ENCODE measurements at places on chromosomes 6 and 20.
A peak's percentile ranks its signal among the peaks of the same experiment; 100 is the strongest.

DNA sequence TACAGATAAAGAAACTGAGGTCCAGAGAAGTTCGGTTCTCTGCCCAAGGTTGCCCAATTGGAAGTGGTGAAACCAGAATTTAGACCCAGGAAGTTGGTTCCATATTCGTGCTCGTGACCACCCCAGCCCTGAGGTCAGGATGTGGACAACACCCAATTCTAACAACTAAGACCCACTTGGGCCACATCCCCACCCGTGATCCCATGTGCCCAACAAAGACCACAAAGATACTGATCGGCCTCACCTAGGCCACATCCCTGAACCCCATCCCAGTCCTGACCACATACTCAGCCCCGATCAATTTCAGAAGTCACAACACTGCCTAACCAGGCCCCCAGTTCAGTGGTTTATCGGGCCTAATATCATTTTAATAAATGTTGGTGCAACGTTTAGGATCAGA lies 138.4 kb downstream of the PREX1 start:
- DNase-seq = no peak

DNA sequence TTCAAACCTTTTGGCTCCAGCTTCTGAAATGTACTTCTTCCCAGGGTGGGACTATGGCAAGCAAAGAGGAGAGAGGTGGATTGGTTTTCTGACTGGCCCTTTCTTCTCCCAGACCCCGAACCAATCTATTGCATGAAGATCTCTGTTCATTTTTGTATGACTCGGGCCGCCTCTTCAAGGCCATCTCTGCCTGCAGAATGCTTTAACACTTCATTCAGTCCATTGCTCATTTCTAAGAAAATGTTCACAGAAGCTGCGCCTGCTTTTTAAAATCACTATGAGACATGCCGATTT lies 1.6 kb downstream of the VGLL2 start:
- DNase-seq = no peak

GRCh38 chr6:85460154-85460920 lies 10.5 kb downstream of the NT5E start:
- DNase-seq = no peak

GRCh38 chr6:115487331-115487730 lies 573.4 kb downstream of the FRK start:
- DNase-seq = no peak

- DNase-seq = no peak
Measured at GRCh38 chr6:127976796-127977195, 75.9 kb upstream of the THEMIS start.

GRCh38 chr20:17810847-17811627 lies 111.3 kb downstream of the BANF2 start:
- no peak for DNase-seq

GRCh38 chr20:38040276-38040675 lies 6.7 kb downstream of the RPRD1B start:
- no peak for DNase-seq

DNA sequence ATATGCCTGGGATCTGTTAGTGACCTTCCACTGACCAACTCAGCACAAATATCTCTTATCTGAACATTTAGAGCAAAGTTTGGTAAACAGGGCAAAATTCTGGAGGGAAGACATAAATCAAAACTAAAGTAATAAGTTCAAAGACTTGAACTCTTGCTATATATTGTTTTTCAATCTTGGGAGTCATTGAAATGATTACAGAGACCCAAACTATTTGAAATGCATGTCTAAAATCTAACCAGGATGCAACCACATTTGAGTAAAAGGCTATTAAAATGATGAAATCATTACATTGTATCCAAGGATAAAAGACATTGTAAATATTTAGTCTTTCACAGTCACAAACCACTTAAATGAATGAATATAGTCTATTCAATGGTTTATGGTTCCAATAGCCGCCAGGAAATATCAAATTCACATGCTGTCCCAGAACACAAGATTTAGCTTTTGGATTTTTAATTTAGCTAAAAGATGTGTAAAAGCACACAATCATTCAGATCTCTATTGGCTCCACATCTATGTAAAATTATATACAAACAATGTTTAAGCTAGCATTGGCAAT lies 256.6 kb upstream of the EPHA7 start:
- no peak for DNase-seq

DNA sequence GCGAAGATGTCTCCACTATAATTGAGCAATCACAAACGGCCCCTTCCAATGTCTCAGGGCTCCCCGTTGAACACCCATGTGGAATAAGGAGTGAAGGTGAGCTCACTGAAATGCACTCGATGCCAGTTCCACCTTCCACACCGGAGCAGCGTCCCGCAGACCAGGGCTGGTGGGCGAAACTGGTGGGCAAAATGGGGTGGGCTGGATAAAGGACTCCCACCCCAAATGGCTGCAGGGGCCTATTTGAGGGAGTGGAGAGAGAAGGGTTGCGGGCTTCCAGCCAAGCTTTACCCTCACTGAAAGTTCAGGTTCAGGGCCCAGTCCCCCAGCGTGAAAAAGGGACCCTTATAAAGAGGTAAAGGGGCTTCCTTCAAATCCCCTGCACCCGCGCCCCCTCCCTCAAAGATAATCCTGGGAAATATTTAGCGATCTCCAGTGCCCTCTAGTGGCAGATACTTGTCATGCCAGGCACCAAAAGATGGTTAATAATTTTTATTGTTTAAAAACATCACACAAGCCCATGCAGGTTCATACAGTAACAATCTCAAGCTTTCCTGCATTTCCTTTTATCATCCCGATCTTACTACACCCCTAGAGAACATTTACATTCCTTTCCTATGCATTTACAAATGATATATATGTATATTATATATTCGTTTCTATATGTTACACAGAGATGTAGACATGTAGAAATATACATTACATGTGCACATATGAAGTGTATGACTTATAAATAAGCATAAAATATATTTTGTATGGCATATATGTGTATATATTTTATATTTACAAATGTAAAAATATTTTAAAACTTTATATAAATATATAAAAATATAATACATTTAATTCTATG lies 58.2 kb upstream of the NKX2-2 start:
- no peak for DNase-seq

DNA sequence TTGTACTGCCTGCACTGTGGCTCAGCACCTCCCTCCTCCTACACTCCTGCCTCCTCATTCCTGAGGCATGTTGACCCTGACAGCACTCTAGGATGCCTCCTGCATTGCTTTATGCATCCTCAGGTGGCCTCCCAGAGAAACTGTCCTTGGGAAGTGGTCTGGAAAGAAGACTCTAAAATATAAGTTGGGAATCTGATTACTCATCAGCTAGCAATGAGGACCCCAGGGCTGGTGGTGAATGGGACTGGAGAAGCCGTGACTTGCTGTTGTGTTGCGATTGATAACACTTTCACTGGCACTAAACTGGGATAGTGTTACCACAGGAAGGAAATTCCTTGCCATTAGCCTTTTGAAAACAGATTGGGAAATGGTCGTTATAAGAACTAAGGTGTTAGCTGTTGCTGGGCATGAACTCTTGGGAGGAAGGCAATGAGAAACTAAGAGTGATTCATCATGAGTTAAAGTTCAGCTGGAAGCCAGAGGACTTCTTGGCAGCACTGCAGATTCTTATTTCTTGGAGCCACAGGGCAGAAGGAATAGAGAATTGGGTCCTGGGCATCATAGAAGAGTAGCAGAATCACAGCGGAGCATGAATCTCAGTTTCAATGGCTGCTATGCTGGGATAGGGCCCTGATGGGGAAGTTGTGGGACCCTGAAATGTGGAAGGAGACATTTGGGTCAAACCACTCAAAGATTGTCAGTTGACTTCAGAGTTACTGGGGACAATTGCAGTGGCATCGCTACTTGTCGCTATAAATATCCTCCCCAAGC lies 10.1 kb upstream of the SIRPD start:
- no peak for DNase-seq

DNA sequence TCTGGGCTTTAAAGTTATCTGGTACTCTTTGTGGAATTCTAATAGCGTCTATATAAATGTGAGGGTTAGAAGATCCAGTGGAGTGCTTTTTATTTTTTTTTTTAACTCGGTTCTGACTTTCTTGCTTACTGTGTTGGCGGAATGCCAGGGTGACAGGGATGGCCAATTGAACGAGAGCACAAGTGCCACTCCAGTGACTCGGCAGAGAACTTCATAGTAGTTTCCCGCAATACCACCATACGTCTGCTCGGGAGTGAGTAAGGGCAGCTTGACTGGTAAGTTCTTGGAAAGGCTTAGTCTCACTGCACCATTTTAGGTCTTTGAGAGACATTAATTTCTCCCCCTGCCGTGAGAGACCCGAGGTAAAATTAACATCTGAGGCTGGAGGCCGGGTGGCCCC lies 49.4 kb upstream of the TULP1 start:
- DNase-seq = no peak

GRCh38 chr20:42046371-42047085 lies 428.4 kb upstream of the CHD6 start:
- no peak for DNase-seq

- no peak for DNase-seq
Measured at GRCh38 chr6:1612974-1613306, 3.2 kb downstream of the FOXC1 start.

DNA sequence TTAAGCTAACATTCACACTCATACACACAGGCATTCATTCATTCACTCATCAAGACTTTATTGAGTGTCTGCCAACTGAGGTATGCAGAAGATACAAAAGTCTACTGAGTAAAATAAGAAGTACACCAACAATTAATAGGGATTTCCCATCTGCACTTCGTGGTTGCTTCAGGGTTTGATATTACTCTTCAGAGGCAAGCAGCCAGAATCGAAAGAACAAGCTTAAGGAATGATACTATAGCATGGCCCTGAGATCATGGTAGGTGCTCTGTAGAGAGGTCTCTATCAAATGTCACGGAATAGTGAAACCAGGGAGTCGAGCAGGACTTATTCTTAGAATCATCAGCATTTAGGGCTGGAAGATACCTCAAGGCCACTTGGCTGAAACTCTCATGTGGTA lies 135.4 kb downstream of the NRN1 start:
- DNase-seq = no peak

- peak; percentile 16 for DNase-seq
Measured at GRCh38 chr20:41249411-41250281, 67.9 kb downstream of the ZHX3 start.

DNA sequence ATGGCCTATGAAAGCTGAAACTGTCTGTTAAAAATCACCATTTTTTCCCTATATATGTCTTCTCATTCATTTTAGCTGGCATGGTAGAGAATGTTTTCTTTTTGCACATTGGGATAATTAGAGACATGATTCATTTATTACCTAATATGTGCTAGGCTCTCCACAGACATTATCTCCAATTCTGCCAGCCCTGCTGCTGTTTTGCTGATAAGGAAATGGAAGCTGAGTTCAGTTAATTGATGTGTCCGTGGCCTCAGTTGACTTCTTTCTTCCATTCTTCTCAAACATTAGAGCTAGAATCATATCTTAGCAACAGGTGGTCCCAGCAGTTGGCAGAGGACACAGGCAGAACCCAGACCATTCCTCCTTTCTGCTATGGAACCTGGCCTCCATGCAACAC lies 644.1 kb upstream of the CITED2 start:
- DNase-seq = no peak

DNA sequence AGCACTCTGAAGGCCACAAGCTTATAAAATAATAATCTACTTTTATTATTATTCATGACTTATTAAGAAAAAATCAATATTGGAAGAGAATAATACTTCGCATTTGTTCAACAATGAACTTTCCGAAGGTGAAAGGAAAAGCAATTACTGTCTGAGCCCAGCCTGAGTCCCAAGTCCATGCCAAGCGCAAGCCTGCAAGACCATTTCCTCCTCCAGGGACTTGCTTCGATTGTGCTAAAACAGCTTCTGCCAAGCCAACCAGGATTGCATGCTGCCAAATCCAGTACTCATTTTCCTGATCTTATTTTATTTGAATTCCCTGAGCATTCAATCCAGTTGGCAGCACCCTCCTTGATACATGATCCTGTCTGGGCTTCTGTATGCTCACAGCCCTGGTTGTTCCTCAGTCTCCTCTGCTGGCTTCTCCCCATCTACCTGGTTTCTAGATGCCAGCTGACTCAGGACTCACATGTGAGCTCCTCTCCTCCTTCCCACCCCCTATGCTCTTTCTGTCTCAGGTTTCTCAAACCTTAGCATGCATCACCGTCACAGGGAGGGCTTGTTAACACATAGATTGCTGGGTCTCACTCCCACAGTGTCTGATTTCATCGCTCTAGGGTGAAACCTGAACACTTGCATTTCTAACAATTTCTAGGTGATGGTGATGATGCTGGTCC lies 55.9 kb upstream of the PSMF1 start:
- no peak for DNase-seq

- DNase-seq = no peak
Measured at GRCh38 chr6:31633447-31633846, 12.9 kb downstream of the PRRC2A start.

DNA sequence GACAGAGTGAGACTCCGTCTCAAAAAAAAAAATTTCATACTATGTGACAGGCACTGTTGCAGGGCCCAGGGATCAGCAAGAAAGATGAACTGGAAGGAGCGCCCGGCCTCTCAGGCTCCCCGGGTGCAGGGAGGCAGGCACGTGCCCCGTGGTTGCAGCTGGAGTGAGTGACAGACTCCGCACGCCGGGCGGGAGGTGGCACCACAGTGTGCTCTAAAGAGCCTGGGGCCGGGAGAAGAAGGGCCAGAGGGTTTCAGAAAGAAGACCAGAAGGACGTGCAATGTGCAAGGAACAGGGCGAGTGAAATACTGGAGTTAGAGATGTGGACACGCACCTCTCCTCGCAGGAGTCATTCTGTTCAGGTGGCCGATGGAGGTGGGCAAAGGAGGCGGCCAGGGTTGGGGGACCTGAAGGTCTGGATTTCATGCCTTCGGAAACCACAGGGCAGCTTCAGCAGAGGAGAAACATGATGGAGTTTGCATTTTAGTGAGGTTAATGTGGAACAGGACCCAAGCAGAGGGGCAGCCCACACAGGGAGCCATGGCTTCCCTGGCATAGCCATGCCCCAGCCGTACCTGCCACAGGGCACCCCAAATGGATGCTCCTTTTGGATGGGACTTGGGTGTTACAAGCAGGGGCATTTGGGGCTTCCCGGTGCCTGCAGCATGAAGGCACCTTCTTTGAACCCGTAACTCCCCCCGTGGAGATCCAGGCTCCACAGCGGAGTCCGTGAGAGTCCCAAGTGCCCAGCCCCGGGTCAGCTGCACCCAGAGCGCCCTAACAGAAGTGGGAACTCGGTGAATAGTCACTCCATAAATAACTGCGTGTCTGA lies 226.2 kb downstream of the ERMARD start:
- DNase-seq = no peak

DNA sequence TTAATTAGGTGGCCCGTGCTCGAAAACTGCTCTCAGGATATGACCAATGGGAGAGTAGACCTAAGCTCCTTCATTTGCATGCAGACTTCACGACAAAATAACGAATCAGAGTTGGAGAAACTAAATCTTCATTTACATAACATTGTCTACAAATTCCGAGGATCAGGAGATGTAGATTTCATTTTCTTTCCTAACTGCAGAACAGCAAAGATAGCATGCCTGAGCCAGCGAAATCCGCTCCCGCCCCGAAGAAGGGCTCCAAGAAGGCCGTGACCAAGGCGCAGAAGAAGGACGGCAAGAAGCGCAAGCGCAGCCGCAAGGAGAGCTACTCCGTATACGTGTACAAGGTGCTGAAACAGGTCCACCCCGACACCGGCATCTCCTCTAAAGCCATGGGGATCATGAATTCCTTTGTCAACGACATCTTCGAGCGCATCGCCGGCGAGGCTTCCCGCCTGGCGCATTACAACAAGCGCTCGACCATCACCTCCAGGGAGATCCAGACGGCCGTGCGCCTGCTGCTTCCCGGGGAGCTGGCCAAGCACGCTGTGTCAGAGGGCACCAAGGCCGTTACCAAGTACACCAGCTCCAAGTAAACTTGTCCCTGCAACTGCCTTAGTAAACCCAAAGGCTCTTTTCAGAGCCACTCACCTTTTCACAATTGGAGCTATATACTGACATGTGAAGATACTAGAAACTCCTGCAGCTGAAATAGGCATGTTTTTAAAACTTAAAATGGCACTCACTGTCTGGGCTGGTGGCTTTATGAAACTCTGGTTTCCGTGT lies 96.5 kb downstream of the HFE start:
- peak; percentile 47 for DNase-seq
